Peyer's patch (tissue), 4 donors: ENCODE measurements at places on chromosomes 6 and 20. TPM values are rescaled to one million over a fixed set of nuclear protein-coding genes. Genes with fewer than 3 reads are reported as not detected.

The PDE10A gene
- total RNA-seq: 7.0 TPM

The VNN1 gene
- total RNA-seq: 4.1 TPM

The LGSN gene
- not detected for total RNA-seq

The CST7 gene
- not detected for total RNA-seq

The SMPDL3A gene
- total RNA-seq: 15.7 TPM

The TMEM242 gene
- total RNA-seq: 6.0 TPM

GRCh38 chr6:57040011-57040410 lies 6.5 kb upstream of the KIAA1586 start:
- H3K36me3 ChIP-seq: no peaks in the 10 kb centered on the region
- no peaks in the 10 kb centered on the region for H3K4me1 ChIP-seq
- H3K27me3 ChIP-seq: no peaks in the 10 kb centered on the region
- no peak overlapping the region for H3K27ac ChIP-seq
- DNase-seq: no peak

DNA sequence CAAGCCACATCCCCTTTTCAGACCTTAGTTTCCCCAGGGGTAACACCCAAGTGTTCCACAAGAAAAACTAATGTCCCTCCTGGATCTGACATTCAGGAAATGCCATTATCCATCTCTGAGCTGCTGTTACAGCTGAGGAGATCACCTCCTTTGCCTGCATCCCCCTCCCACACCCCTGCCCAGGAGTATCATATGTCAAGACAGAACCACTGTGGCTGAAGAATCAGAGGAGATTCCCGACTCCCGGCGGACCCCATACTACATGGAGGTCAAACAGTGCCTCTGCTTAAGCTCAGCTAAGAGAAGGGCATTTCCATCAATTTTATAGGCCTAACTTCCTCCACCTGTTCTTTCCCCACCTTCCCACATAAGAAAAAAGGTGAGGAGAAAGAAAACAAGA lies 36.8 kb upstream of the LRFN2 start:
- no peaks in the 10 kb centered on the region for H3K36me3 ChIP-seq
- H3K27ac ChIP-seq: no peak overlapping the region
- no peak for DNase-seq
- H3K4me3 ChIP-seq: no peak overlapping the region
- H3K4me1 ChIP-seq: no peaks in the 10 kb centered on the region

DNA sequence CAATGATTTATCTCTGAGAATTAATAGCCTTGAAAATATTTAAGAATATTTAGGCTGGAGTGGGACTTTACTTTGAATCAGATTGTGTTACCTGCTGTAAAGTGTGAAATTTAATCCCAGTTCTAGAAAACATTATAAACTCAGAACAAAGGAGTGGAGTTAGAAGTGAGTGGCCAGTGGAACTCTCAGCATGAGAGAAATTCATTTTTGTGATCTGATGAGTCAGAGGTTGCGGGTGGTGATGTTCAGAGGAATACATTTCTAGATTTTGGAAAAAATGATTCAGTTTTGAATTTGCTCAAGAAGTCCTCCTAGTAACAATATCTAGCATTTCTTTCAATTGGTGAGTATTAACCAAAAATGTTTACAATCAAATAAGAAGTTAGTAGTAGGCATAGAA lies 167.5 kb downstream of the ZFAND3 start:
- H3K27ac ChIP-seq: no peak overlapping the region
- H3K4me3 ChIP-seq: no peak overlapping the region
- DNase-seq: no peak
- no peaks in the 10 kb centered on the region for H3K4me1 ChIP-seq

DNA sequence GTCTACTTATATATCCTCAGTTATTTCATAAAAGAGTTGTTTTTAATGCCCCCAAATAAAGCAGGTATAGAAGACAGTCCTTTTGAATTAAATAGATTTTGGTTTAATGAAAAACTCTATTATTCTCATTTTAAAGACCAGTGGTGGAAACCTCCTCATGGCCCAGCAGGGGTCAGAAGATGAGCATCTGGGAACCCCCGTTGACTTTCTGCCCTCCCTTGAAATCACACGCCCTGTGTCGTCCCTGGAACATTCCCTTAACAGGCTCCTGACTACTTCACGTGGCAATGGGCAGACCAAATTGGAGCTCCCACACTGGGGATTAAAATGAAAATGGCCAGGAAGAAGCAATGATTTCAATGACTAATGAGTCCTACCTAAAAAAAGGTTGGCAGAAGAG lies 220.9 kb downstream of the KIF16B start:
- H3K4me1 ChIP-seq: no peaks in the 10 kb centered on the region
- H3K36me3 ChIP-seq: no peaks in the 10 kb centered on the region
- DNase-seq: no peak
- H3K4me3 ChIP-seq: no peak overlapping the region
- no peak overlapping the region for H3K27ac ChIP-seq

GRCh38 chr6:150667977-150668716 lies 68.5 kb downstream of the PLEKHG1 start:
- no peaks in the 10 kb centered on the region for H3K36me3 ChIP-seq
- no peaks in the 10 kb centered on the region for H3K27me3 ChIP-seq
- peak overlapping the region; percentile 76 for H3K27ac ChIP-seq
- H3K4me1 ChIP-seq: no peaks in the 10 kb centered on the region

DNA sequence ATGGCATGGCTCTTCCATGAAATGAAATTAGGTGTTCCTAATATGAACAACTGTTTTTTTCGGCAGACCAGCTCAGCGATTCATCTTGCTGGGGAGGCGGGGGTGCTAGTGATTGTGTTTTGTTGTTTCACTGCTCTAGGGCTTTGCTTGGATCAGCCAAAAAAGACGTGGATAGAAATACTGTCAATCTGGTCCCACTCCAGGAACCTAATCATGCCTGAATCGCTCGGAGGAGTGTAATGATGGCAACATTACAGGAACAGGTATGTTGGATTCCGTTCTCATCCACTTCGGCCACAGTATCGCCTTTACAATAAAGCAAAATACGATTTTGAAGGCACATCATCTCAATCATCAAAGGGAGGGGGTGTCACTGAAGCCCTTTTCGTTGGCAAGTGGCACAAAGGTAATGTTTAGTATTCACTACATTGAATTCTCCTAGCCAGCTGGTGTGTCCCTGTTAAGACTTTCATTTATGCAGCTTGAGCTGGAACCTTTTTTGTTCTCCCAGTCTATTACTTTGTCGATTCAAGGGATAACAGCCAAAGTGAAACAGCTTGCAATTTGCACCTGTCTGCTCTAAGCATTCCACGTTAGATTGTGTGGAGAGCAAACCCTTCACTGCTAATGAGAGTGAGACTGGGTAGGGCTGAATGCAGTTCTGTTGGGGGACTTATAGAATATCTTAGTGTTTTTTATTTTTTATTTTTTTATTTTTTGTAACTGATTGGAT lies 477.7 kb downstream of the TFAP2A start:
- H3K27ac ChIP-seq: no peak overlapping the region
- no peaks in the 10 kb centered on the region for H3K4me1 ChIP-seq
- H3K27me3 ChIP-seq: no peaks in the 10 kb centered on the region

DNA sequence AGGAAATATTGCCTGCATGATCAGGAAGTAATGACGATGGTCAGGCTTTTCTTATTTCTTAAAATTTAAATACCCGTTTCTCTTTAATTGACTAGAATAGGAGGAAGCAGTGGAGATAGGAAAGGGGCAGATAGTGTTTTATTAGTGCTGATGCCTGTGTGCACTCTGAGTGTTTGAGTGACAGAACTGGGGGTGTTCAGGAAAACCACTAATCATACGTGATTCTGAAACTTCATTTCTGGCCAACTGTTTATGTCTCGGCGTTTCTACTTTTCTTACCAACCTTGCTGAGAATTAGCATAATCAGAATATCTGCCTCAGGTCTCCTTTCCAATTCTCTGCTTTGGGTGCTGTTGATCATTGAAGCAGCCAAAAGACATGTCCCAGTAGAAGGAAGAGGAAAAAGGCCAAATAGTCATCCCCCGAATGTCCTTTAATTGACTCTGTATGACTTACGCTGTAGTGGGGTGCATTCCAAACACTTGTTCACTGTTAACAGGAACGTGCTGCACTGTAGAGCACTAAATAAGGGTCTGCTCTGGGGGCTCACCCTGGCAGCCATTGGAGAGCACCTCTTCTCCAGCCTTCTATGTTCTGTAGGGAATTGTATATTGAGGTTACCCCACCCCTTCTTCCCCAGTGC lies 152.9 kb downstream of the JARID2 start:
- no peaks in the 10 kb centered on the region for H3K27me3 ChIP-seq
- peaks cover 40% of the 10 kb centered on the region for H3K4me1 ChIP-seq
- DNase-seq: no peak
- no peak overlapping the region for H3K27ac ChIP-seq
- H3K4me3 ChIP-seq: no peak overlapping the region

DNA sequence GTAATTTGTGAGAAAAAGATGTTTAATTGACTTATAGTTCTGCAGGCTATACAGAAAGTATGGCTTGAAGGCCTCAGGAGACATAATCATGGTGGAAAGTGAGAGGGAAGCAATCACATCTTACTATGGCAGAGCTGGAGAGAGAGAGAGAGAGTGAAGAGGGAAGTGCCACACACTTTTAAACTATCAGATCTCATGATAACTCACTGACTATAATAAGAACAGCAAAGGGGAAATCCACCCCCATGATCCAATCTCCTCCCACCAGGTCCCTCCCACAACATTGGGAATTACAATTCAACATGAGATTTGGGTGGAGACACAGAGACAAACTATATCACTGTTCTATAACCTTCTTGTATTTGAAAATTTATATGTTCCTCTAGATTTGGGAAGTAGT lies 117.2 kb upstream of the BMP5 start:
- H3K4me1 ChIP-seq: no peaks in the 10 kb centered on the region
- no peak overlapping the region for H3K4me3 ChIP-seq
- H3K36me3 ChIP-seq: no peaks in the 10 kb centered on the region
- no peak overlapping the region for H3K27ac ChIP-seq

- no peaks in the 10 kb centered on the region for H3K4me1 ChIP-seq
- no peaks in the 10 kb centered on the region for H3K27me3 ChIP-seq
- no peak overlapping the region for H3K27ac ChIP-seq
- DNase-seq: no peak
Measured at GRCh38 chr6:124400261-124400999, 561.8 kb upstream of the RNF217 start.

- no peaks in the 10 kb centered on the region for H3K4me1 ChIP-seq
- H3K27ac ChIP-seq: no peak overlapping the region
- no peaks in the 10 kb centered on the region for H3K36me3 ChIP-seq
- DNase-seq: no peak
- H3K4me3 ChIP-seq: no peak overlapping the region
- H3K27me3 ChIP-seq: no peaks in the 10 kb centered on the region
Measured at GRCh38 chr20:22374678-22375590, 209.4 kb downstream of the FOXA2 start.

DNA sequence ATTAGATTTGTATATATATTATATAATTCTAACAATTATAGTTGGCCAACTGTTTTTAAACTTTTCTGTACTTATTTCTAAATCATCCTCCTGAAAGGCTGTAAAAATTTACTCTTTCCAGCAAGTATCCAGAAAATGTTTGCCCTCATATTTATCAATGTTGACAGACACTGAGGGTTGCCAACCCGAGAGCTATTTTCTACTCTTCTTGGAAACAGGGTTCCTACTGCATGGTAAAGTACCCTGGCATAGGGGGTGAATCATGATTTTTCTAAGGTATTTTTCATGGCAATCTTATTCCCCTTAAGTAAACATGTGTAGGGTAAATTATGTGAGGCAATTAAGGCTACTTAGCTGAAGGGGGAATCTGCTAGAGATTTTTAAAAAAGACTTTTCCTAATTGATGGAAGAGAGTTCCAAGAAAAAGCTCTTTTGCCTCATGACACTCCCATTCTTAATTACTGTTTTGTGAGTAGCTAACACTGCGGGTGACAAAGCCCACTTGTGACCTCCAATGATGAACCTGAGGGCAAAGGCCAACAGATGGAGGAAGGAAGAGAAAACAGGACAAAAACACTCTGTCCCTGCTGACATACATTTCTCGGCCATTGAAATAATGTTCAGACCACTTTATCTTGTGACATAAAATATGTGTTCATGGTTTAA lies 37.9 kb downstream of the GPX5 start:
- no peak for DNase-seq
- H3K4me3 ChIP-seq: no peak overlapping the region
- H3K4me1 ChIP-seq: no peaks in the 10 kb centered on the region
- H3K36me3 ChIP-seq: no peaks in the 10 kb centered on the region
- no peak overlapping the region for H3K27ac ChIP-seq
- H3K27me3 ChIP-seq: no peaks in the 10 kb centered on the region

DNA sequence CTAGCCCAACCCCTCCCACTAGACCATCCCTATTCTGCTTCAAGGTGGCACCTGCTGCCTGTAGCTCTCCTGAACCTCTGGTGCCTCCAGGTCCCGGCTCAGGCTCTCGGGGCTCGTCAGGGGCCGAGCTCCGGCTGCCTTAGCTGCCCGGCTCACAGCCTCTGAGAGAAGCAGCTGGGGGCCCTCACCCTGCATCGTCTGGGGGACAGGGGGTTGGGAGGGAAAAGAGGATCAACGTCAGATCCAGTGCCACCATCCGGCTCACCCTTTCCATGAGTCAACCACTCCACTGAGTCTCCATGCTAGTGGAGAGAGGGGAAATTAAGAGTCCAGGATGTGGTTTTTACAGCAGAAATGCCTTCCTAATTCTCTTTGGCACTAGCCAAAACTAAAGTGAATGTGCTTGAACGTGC lies 13.0 kb downstream of the BAG6 start:
- H3K27me3 ChIP-seq: no peaks in the 10 kb centered on the region
- H3K36me3 ChIP-seq: peaks cover 99% of the 10 kb centered on the region
- H3K4me1 ChIP-seq: no peaks in the 10 kb centered on the region
- H3K27ac ChIP-seq: no peak overlapping the region
- H3K4me3 ChIP-seq: no peak overlapping the region
- no peak for DNase-seq

GRCh38 chr6:40340196-40340595 lies 247.0 kb downstream of the LRFN2 start:
- no peaks in the 10 kb centered on the region for H3K27me3 ChIP-seq
- no peak overlapping the region for H3K27ac ChIP-seq
- no peak overlapping the region for H3K4me3 ChIP-seq
- no peaks in the 10 kb centered on the region for H3K4me1 ChIP-seq

- no peak for DNase-seq
- H3K27ac ChIP-seq: no peak overlapping the region
- no peaks in the 10 kb centered on the region for H3K4me1 ChIP-seq
- no peaks in the 10 kb centered on the region for H3K36me3 ChIP-seq
- H3K4me3 ChIP-seq: no peak overlapping the region
Measured at GRCh38 chr6:120056085-120056484, 706.5 kb upstream of the MAN1A1 start.

DNA sequence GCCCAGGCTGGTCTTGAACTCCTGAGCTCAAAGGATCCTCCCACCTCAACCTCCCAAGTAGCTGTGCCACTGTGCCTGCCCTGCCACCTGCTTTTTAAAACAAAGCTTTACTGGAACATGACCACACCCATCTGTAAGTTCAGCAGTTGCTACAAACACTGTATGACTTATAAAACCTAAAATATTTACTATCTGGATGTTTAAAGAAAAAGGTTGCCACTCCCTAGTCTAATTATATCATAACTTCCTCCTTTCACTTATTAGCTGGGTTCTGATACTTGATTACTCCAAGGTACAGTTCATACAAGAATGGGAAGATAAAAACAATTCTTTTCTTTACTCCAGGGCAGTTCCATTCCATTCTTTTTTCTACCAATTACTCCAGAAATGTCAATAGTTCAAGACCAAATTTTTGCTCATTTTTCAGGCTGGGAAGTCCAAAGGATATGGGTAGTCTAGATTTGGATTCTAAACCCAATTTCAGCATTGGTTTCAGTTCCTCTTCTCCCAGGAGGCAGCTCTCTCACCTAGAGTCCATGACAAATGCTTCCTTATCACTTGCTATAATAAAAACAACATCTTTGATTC lies 63.1 kb downstream of the SEC63 start:
- peaks cover 15% of the 10 kb centered on the region for H3K4me1 ChIP-seq
- H3K27ac ChIP-seq: peak overlapping the region; percentile 19
- H3K4me3 ChIP-seq: no peak overlapping the region
- H3K36me3 ChIP-seq: no peaks in the 10 kb centered on the region
